ENCODE measurements at places on chromosomes 6 and 20. TPM values are rescaled to one million over a fixed set of nuclear protein-coding genes. Genes with fewer than 3 reads are reported as not detected.

The WFDC2 gene
- total RNA-seq: not detected

The PKIB gene
- 1.1 TPM for total RNA-seq

The DNMT3B gene
- total RNA-seq: 4.7 TPM

The BANF2 gene
- total RNA-seq: not detected

The OPRM1 gene
- not detected for total RNA-seq

The PARD6B gene
- total RNA-seq: 1.2 TPM

The SMPDL3A gene
- total RNA-seq: 6.1 TPM

The PRKN gene
- total RNA-seq: 0.39 TPM

The GTSF1L gene
- total RNA-seq: not detected

The ENPP5 gene
- total RNA-seq: 1.5 TPM

The RAMACL gene
- not detected for total RNA-seq

The PPP1R3G gene
- total RNA-seq: 0.04 TPM

The PPARD gene
- total RNA-seq: 41.1 TPM

The TCF19 gene
- 17.5 TPM for total RNA-seq

The PSMF1 gene
- 147 TPM for total RNA-seq
